ENCODE measurements at places on chromosomes 1 and 21.

- peak; percentile 76 for DNase-seq
Measured at GRCh38 chr1:109112056-109112651, 1.8 kb upstream of the ELAPOR1 start.

GRCh38 chr1:204289280-204289679, 70.4 kb downstream of the PLEKHA6 start:
- DNase-seq: no peak

DNA sequence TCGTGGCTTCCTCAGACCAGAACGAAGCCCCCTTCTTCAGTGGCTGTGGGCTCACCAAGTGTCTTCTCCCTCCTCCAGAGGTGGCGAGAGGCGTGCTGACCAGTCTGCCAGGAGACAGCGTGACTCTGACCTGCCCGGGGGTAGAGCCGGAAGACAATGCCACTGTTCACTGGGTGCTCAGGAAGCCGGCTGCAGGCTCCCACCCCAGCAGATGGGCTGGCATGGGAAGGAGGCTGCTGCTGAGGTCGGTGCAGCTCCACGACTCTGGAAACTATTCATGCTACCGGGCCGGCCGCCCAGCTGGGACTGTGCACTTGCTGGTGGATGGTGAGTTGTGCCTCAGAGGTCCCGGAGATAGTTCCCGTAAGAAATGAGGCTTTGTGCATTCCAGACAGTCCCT, 24.0 kb downstream of the IL6R start:
- DNase-seq: no peak

DNA sequence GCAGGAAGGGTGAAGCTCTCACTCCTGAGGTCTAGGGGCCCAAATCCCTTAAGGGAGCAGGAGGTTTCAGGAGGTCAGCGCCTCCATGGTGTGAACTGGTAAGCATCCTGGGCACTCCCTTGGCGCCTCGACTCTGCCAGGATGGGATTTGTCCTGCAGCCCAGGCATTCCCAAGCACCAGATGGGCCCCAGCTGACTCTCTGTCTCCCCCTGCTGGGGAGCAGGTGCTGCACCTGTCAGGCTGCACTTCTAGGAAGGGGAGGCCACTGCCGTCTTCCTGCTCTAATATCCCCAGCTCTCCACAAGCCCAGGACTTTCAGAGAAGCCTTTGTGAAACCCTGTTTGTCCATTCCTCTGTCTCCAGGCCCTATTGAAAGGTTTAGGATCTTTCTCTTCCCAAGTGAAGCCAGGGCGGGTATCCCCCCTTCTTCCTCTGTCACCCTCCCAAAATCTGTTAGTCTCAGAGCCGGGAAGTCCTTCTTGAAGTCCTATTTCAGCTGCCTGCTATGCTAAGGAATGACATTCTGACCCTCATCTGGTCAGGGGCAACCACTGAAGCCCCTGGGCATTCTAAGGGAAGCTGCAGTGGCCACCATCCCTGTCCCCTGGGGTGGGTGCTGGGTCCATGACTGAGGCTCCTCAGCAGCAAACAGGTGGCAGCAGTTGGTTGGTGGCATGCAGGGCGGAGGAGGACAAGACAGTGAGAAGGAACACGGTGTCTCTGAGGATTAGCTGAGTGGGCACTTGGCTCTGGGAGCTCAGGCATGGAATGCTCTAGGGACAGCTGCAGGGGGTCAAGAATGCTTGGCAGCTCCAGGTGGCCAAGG, 3.2 kb downstream of the MYBPH start:
- DNase-seq: peak; percentile 85

GRCh38 chr21:44540741-44541288, 820 bp upstream of the KRTAP10-1 start:
- DNase-seq: no peak

- DNase-seq: no peak
Measured at GRCh38 chr1:90411185-90411584, 305.9 kb downstream of the BARHL2 start.

Data from K562 (cell line).